ENCODE measurements at places on chromosomes 2 and 18.
A peak's percentile ranks its signal among the peaks of the same experiment; 100 is the strongest.

- DNase-seq: no peak
Measured at GRCh38 chr18:32401621-32402020, 69.1 kb downstream of the GAREM1 start.

GRCh38 chr18:28091197-28091596, 85.7 kb downstream of the CDH2 start:
- DNase-seq: no peak

DNA sequence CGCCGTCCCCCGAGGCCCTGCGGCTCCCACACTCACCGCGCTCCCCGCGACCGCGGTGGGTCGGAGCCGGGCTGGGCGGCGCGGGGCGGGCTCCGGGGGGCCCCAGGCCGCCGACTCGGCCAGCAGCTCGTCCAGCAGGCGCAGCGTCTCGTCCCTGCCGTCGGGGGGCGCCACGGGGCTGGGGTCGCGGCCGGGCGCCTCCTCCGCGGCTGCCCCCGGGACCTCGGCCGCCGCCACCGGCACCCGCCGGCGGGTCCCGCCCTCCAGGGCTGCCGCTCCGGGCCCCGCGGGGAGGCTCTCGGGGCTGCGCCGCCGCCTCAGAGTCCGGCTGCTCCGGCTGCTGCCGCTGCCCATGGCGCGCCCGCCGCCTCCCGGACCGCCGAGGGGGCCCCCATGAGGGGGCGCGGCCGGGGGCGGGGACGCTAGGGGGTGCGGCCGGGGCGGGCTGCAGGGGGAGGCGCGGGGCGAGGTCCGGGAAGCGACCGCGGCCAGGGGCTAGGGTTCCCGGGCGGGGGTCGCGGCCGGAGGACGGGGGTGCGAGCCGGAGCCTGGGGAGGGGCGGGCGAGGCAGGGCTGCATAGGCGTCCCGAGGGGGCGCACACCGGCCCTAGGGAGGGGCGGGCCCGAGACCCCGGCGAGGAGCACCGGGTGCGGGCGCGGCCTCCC, at the start of gene CYS1:
Gene CYS1, minus strand, starts transcription at position 542 of the 666 bp plus-strand sequence. Its CDS starts 188 bp downstream, at position 354.
- DNase-seq: peak; percentile 66

- no peak for DNase-seq
Measured at GRCh38 chr2:71531522-71532047, 78.2 kb downstream of the DYSF start.

- DNase-seq: no peak
Measured at GRCh38 chr2:219448776-219449341, 14.2 kb downstream of the SPEG start.

DNA sequence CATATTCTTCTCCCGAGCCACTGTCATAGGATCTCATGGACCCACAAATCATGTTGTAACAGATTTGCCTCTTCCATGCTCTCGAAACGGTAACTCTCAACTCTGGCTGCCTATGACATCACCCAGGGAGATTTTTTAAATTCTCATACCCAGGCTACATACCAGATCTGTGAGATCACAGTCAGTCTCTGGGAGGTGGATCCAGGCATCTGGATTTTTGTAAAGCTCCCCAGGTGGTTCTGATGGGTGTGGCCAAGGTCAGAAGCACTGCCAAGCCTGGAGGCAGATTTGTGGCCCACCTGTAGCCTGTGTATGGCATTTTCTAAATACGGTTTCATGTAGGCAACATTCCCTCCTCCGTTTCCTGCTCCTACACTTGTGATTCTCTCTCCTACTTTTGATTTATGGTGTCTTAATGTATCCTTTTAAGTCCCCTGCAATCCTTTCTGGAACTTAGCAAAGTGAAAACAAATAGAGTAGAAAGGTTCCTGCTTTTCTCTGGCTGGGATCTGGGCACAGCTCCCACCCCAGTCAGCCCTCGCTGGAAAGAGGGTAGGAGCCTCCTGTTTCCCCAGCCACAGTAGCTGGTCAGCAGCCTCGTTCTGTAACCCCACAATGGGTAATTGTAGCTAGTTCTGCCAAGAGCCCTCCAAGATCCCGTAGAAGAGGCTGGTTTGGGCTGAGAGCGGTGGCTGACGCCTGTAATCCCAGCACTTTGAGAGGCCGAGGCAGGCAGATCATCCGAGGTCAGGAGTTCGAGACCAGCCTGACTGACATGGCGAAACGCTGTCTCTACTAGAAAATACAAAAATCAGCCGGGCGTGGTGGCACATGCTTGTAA, 96.2 kb downstream of the KLHL29 start:
- no peak for DNase-seq

GRCh38 chr2:20224716-20225293, at the start of gene SDC1:
SDC1 (minus strand) TSS chr2:20225130; CDS start chr2:20224867, 263 bp downstream.
- no peak for DNase-seq

DNA sequence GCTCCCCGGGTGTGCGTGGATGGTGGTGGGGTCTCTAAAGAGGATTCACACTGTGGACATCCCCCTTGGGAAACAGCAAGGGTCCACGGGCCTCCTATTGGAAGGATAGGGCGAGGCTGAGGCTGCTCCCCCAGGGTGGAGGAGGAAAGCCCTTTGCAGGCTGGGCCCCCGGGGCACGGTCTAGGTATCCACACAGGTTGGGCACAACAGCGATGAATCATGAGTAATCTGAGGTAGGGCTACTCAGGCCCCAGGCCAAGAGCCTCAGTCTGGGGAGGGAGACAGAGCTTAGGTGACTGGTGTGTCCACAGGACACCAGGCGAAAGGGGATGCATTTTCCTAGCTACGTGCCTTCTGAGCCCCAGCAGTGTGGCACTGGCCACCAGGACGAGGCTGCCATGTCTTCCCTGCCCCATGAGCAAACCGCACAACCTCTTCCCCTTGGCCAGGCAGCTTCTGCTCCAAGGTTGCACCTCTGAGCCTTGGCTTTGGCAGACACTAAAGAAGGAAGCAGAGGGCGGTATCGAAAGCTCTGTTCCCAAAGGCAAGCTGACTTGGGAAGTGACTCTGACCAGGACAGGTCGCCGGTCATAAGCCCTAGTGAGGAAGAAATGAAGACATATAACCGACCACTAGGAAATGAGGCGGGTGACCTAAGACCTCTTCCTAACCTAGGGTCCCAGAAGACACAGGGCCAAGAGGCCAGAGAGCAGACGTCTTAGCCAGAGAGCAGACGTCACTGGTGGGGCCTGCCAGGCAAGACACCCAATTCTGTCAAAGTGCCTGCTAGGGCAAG, 14.6 kb upstream of the SEMA4C start:
- DNase-seq: no peak

DNA sequence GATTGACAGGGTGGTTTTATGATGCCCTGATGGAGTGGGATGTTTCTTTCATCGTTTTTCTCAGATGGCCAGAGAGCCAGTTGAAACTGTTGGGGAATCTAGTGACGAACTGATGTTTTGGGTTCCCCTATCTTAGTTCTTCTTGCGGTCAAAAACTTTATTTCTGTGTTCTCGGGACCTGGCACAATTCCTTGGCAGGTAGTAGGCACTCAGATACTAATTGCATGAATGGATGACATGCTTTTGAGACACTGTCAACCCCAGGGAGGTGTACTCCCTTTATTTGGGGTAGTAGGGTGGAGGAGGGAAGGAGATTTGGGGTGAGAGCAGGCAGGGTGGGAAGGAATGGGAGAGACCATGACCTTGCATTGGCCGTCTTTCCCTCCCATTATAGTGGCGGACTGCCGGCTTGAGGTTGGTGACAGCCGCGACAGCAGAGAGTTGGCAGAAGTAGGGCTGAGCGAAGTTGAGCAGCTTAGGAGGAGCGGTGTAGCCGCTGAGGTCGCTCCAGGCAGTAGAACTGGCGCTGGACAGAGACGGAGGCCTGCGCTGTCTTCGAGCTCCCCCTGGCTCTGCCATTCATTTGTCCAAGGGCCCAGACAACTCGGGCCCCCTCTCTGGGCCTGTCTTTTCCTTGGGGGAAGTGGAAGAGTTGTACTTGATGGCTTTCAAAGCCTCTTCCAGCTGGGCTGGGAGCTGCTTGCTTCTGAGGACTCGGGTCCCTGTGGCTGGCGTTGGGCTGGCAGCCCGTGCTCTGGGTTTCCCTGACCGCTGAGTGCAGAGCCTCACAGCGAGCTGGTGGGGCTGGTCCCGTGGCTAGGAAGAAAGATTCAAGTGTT, 2.6 kb downstream of the TET3 start:
- no peak for DNase-seq

DNA sequence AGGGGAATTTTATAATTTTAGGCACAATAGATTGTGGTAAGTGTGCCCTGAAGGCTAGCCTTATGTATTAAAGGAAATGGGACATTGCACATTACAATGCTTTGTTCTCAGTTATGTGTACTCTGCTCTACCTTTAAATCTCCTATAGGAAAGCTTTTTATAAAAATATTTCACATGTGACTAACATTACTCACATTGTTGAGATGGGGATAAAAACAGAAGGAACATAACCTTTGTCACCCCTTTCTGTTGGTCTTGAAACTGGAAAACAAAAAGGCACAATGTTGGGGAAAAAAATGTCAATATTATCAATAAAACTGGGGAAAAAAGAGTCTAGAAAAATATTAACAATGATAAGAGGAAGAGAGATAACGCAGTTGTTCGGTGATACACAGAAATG, 17.3 kb upstream of the STAT1 start:
- DNase-seq: no peak

GRCh38 chr18:904218-905090, at the start of gene ADCYAP1:
ADCYAP1 (plus strand) TSS chr18:904871; CDS start chr18:905387, 516 bp downstream.
- DNase-seq: no peak

DNA sequence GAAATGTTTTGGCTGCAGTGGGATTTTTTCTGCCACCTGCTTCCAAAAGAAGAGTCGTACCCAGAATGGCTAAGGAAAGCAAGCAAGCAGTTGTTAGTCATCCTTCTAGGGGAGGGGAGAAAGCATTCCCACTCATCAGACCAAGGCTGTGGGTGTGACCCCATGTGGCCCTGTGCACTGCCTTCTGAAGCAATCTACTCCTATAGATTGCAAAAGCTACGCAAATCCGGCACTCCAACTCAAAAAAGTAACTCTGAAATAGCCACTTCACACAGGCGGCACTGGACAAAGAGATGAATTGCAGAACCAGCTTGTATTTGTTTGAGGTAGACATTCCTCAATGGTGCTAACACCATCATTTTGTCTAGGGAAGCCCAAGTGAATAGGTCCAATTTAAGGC, 44.3 kb downstream of the ST3GAL5 start:
- no peak for DNase-seq

- DNase-seq: no peak
Measured at GRCh38 chr2:97851172-97851571, 137.8 kb downstream of the ZAP70 start.

- no peak for DNase-seq
Measured at GRCh38 chr2:175621821-175622220, 380.2 kb downstream of the LNPK start.

GRCh38 chr2:23592061-23592685, 207.2 kb downstream of the KLHL29 start:
- DNase-seq: no peak

GRCh38 chr2:47119001-47119400, 36.1 kb downstream of the STPG4 start:
- no peak for DNase-seq

- DNase-seq: no peak
Measured at GRCh38 chr18:72171596-72171995, 372.5 kb downstream of the CBLN2 start.

GRCh38 chr2:23556929-23557328, 171.9 kb downstream of the KLHL29 start:
- DNase-seq: no peak

GRCh38 chr18:64116571-64117175, 32.2 kb downstream of the LINC00305 start:
- DNase-seq: no peak

GRCh38 chr2:15115776-15116175, 445.4 kb downstream of the NBAS start:
- DNase-seq: no peak

DNA sequence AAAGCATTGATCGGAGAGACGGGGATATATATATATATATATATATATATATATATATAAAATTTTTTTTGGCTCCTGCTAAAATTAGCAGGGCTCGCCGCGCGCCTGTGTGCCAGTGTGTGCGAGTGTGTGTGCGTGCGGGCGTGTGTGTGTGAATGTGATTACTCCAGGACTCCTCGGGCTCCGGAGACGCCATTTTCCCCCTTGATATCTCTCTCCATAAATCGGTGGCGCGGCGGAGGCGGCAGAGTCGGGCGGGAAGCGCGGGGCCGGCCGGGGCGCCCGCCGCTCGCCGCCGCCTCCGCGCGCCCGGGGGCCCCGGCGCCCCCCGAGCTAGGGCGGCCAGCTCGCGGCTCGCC, 795 bp upstream of the SETBP1 start:
- peak; percentile 29 for DNase-seq

DNA sequence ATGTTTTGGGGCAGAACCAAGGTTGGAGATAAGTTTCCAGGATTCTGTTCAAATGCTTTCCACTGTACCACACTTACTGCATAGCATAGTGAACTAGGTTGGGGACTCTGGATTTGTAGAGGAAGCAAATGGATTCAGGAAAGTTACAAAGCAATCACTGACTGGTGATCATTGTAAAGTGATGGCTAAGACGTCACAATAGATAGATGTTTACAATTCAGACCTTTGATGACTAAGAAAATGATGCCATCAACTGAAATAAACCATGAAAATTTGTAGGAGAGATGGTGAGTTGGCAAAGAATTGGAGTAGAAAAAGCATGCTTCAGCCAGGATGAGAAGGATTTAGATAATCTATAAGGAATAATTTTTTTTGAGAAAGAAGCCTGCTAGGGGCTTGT, 178.0 kb downstream of the UBE2E3 start:
- no peak for DNase-seq

DNA sequence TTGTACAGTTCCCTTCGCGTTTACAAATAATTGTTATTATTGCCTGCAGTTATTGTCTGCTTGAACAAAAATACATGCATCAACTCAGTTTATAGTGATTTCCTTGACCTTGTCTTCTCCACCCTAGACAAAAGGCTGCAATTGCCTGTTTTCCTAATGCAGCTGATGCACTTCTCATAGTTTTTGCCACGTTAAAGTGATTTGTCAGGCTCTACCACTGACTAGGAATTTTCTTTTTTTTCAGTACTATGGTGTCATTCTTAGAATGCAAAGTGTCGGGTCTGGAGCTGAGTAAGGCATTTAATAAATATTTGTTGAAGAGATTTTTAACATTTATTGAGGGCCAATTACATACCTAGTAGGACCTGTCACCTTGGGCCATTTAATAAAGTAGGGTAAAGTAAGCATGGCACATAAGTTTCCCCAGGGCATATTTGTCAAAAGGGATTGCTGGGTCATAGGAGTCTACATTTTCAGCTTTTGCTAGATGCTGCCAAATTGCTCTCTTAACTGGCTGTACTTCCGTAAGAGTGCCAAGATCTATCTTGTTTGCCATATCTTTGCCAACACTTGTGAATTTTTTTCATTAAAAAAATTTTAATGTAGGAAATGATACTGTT, 24.1 kb downstream of the ACSL3 start:
- no peak for DNase-seq

- DNase-seq: no peak
Measured at GRCh38 chr2:102034683-102035548, 43.2 kb downstream of the IL1R2 start.

DNA sequence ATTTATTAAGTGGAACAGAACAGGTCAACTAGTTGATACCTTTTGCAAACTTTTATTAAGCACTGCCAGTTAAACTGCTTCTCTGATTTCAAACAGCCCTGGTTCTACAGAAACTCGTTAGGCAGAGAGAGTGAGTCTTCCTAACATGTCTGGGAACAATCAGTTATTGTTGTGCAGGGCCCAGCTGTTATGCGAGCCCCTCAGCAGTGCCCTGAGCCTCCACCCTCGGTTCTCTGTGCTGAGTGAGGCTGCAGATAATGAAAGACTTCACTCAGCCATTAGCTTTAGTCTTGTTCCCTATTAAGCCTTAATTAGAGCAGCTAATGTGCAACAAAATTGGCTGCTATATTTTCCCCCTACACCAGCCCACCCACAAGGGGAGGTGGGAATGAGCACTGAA, 39.6 kb downstream of the KCTD18 start:
- no peak for DNase-seq

Data from GM12891 (cell line).